ENCODE measurements at places on chromosomes 7 and 10. TPM values are rescaled to one million over a fixed set of nuclear protein-coding genes. Genes with fewer than 3 reads are reported as not detected.

Gene SEMA3D
- not detected for total RNA-seq

Gene ZNF716
- total RNA-seq = not detected

Gene HPSE2
- not detected for total RNA-seq

Gene EGR2
- 0.03 TPM for total RNA-seq

Gene SRRM3
- 1.1 TPM for total RNA-seq

Gene CPA2
- total RNA-seq = not detected

Gene EVX1
- total RNA-seq = not detected

Gene TEX36
- total RNA-seq = not detected

Gene PSMG3
- total RNA-seq = 106 TPM

Gene SPDYE11
- not detected for total RNA-seq

Gene LIPF
- total RNA-seq = not detected

Gene TMEM139
- total RNA-seq = 79.0 TPM

Gene AGK
- total RNA-seq = 31.1 TPM

Gene BTBD16
- total RNA-seq = 0.88 TPM

Gene NANOS1
- total RNA-seq = 22.5 TPM

Gene STOX1
- total RNA-seq = 0.68 TPM

Gene SLC13A1
- not detected for total RNA-seq

Gene MPP7
- not detected for total RNA-seq

Gene PRKG1
- total RNA-seq = not detected

Gene OR6B1
- not detected for total RNA-seq

Gene SPDYE2
- not detected for total RNA-seq

Gene MYH16
- total RNA-seq = 0.09 TPM

Gene GPR15LG
- not detected for total RNA-seq

Gene PPP1R3C
- 4.2 TPM for total RNA-seq

Gene IFIT1B
- total RNA-seq = not detected

Gene RTKN2
- 4.9 TPM for total RNA-seq

Gene LIPM
- not detected for total RNA-seq

Gene HOXA1
- 3.9 TPM for total RNA-seq

Gene INMT
- total RNA-seq = not detected

Gene SLC26A5
- total RNA-seq = not detected

Gene AS3MT
- 1.2 TPM for total RNA-seq

Gene CYP2C9
- total RNA-seq = not detected

Gene ERVW-1
- not detected for total RNA-seq

Gene NME8
- total RNA-seq = not detected

Gene ZNF746
- 41.4 TPM for total RNA-seq

Gene LYZL2
- not detected for total RNA-seq

Gene TET1
- total RNA-seq = 0.37 TPM

Gene GRK5
- total RNA-seq = 0.20 TPM

Gene TBX20
- total RNA-seq = not detected

Gene PALD1
- total RNA-seq = 1.6 TPM

Gene SLC18A3
- not detected for total RNA-seq

Gene GLI3
- total RNA-seq = 1.8 TPM

Gene BRAF
- 6.5 TPM for total RNA-seq

Gene NXPH1
- total RNA-seq = 0.14 TPM

Gene CLDN4
- total RNA-seq = 414 TPM

Measured in Caki2 (cell line).